ENCODE measurements at places on chromosomes 1 and 21.

DNA sequence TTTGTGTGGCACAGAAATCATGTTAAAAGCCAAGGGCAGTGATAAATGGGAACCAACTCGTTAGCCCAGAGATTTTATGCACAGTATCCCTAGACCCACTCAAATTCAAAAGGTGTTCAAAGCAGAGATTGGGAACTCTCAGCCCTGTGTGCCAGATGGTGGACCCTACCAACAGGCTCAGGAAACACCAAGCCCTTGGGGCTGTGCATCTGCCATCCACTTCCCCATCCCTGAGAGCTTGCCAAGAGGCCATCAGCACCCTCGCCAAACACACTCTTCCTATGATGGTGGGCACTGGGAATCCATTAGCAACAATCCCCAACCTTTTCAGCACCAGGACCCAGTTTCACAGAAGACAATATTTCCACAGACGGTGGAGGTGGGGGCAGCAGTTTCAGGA is 194.2 kb upstream of the NFIA start:
- H3K4me3 ChIP-seq: no peak overlapping the region
- no peak overlapping the region for H3K27ac ChIP-seq
- no peaks in the 10 kb centered on the region for H3K27me3 ChIP-seq
- DNase-seq: no peak

DNA sequence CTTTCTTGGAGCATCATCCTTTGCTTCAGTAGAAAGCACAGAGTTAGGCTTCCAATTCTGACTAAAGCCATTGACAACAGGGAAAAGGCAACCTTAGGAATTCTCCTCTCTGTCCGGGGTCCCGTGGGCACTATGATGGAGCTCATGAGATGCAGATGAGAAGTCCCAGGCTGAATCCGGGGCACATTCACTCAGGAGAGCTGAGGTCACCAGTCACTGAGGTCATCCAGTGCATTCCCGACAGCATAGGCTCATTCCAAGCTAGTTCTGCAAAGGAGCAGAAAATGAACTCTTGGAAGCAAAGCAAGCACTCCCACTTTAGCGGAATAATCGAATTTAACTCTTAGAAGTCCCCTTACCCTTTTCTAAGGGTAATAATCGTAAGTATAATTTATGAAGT is 6.8 kb downstream of the CR1 start:
- H3K27ac ChIP-seq: no peak overlapping the region
- peaks cover 19% of the 10 kb centered on the region for H3K27me3 ChIP-seq
- H3K36me3 ChIP-seq: no peaks in the 10 kb centered on the region

GRCh38 chr1:170691258-170691657 is 27.3 kb downstream of the PRRX1 start:
- no peaks in the 10 kb centered on the region for H3K36me3 ChIP-seq
- no peak overlapping the region for H3K4me3 ChIP-seq
- DNase-seq: no peak
- peak overlapping the region; percentile 81 for H3K27ac ChIP-seq

GRCh38 chr21:38121888-38122720 is 134.7 kb upstream of the KCNJ15 start:
- H3K4me1 ChIP-seq: no peaks in the 10 kb centered on the region
- no peak overlapping the region for H3K4me3 ChIP-seq
- H3K27me3 ChIP-seq: no peaks in the 10 kb centered on the region
- no peak for DNase-seq
- H3K36me3 ChIP-seq: no peaks in the 10 kb centered on the region

DNA sequence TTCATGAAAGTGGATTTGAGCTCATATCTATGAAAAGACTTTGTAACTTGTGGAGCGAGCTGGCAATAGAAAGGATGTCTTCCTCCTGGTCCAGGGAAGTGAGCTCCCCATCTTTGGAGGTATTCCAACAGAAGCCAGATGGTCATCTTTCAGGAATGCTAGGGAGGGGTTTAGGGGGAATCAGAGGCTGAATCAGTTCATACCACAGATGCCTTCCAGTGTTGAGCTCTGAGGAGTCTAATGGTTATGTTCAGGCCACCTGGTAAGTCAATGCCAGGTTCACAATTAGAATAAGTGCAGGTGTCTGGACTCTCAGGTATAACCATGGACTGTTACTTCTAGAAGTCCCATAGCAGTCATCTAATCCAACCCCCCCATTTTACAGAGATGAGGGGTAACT is 119.1 kb downstream of the ACTL8 start:
- H3K4me1 ChIP-seq: no peaks in the 10 kb centered on the region
- no peaks in the 10 kb centered on the region for H3K27me3 ChIP-seq
- DNase-seq: no peak
- no peak overlapping the region for H3K27ac ChIP-seq
- H3K4me3 ChIP-seq: no peak overlapping the region

DNA sequence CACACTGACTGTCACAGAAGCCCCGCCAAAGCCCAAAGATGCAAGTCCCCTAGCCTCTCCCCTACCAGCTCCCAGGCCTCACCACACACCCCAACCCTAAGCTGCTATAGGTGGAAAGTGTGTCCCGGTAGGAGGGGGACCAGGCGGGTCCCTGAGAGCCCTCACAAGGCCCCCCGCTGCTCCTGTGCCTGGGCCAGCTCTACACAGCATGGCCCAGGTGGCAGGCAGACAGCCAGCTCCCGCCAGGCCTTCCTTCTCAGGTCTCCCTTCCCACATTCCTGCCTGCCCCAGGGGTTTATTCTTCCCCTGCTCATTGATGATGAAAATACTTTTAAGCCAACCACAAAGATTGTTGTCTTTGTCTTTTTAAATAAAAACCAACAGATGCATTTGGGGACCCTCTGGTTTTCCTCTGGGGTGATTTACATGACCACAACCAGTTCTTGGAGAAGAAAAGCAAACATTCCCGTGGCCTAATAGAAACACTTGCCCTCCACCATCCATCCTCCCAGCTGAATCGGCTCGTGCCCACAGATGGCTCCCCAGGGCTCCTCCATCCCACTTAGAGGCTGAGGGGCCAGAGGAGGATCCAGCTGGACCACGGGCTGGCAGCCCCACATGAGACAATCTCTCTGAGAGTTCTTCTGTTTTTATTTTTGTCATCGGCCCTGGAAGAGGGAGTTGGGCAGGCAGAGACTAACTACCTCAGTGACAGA is 93.1 kb downstream of the DMRTB1 start:
- no peaks in the 10 kb centered on the region for H3K4me1 ChIP-seq
- no peaks in the 10 kb centered on the region for H3K27me3 ChIP-seq
- H3K27ac ChIP-seq: no peak overlapping the region
- peak; percentile 0 for DNase-seq
- H3K4me3 ChIP-seq: no peak overlapping the region

- no peak overlapping the region for H3K4me3 ChIP-seq
- no peaks in the 10 kb centered on the region for H3K27me3 ChIP-seq
- no peak overlapping the region for H3K27ac ChIP-seq
- DNase-seq: no peak
- no peaks in the 10 kb centered on the region for H3K4me1 ChIP-seq
Measured at GRCh38 chr1:183764981-183765380, 39.9 kb upstream of the RGL1 start.

DNA sequence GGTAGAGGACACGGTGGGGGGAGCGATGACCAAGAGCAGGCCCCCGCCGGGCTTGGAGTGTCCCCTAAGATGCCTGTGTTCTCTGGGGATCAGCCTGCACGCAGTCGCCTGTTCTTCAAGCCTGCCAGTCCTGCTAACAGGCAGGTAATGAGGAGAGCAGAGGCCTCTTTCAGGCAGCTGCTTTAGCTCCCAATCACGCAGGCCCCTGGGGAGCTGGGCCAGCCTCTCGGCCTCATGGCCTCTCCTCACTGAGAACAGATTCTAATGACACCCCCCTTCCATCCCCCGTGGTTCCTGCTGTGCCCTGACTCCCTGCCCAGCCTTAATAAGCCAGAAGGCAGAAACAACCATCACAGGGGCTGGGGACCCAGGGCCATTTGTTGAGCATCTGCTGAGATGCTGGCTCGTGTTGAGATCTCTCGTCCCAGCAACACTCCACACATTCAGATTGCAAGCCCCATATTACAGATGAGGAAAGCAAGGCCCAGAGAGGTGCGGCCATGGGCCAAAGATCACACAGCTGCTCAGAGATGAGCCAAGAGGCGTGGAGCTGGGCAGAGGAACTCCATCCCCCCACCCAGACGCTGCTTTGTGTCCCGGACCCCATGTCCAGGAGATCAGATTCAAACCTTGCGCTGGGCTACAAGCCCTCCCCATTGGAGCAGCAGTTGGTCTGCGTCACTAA is 71.6 kb upstream of the CASZ1 start:
- no peak for DNase-seq
- no peak overlapping the region for H3K27ac ChIP-seq
- no peaks in the 10 kb centered on the region for H3K27me3 ChIP-seq
- H3K4me3 ChIP-seq: no peak overlapping the region
- no peaks in the 10 kb centered on the region for H3K36me3 ChIP-seq
- peaks cover 27% of the 10 kb centered on the region for H3K4me1 ChIP-seq

- H3K36me3 ChIP-seq: peaks cover 17% of the 10 kb centered on the region
- DNase-seq: no peak
- no peak overlapping the region for H3K27ac ChIP-seq
- no peaks in the 10 kb centered on the region for H3K27me3 ChIP-seq
- no peak overlapping the region for H3K4me3 ChIP-seq
- no peaks in the 10 kb centered on the region for H3K4me1 ChIP-seq
Measured at GRCh38 chr1:160227034-160227433, 21.9 kb downstream of the PEA15 start.

GRCh38 chr21:46651121-46651520 is 15.6 kb downstream of the PRMT2 start:
- peaks cover 88% of the 10 kb centered on the region for H3K36me3 ChIP-seq
- no peaks in the 10 kb centered on the region for H3K27me3 ChIP-seq
- H3K4me3 ChIP-seq: no peak overlapping the region
- DNase-seq: no peak
- H3K4me1 ChIP-seq: no peaks in the 10 kb centered on the region
- H3K27ac ChIP-seq: no peak overlapping the region

GRCh38 chr1:246216906-246217305 is 290.2 kb downstream of the SMYD3 start:
- H3K4me3 ChIP-seq: no peak overlapping the region
- no peaks in the 10 kb centered on the region for H3K4me1 ChIP-seq
- DNase-seq: no peak
- H3K36me3 ChIP-seq: no peaks in the 10 kb centered on the region
- no peak overlapping the region for H3K27ac ChIP-seq
- H3K27me3 ChIP-seq: no peaks in the 10 kb centered on the region

- peak overlapping the region; percentile 93 for H3K4me3 ChIP-seq
- H3K36me3 ChIP-seq: peaks cover 38% of the 10 kb centered on the region
- H3K4me1 ChIP-seq: peaks cover 13% of the 10 kb centered on the region
Measured at GRCh38 chr1:220882061-220882891, 3.0 kb downstream of the HLX start.

- no peak overlapping the region for H3K4me3 ChIP-seq
- peak overlapping the region; percentile 13 for H3K27ac ChIP-seq
- H3K36me3 ChIP-seq: no peaks in the 10 kb centered on the region
- DNase-seq: no peak
- no peaks in the 10 kb centered on the region for H3K27me3 ChIP-seq
- peaks cover 9% of the 10 kb centered on the region for H3K4me1 ChIP-seq
Measured at GRCh38 chr1:232589812-232590743, 39.9 kb downstream of the SIPA1L2 start.

GRCh38 chr1:243605604-243606003 is 244.4 kb downstream of the AKT3 start:
- no peaks in the 10 kb centered on the region for H3K27me3 ChIP-seq
- H3K4me1 ChIP-seq: no peaks in the 10 kb centered on the region
- no peak overlapping the region for H3K27ac ChIP-seq
- H3K36me3 ChIP-seq: no peaks in the 10 kb centered on the region

- H3K27ac ChIP-seq: peak overlapping the region; percentile 61
- H3K36me3 ChIP-seq: no peaks in the 10 kb centered on the region
- no peaks in the 10 kb centered on the region for H3K27me3 ChIP-seq
- DNase-seq: peak; percentile 22
- no peaks in the 10 kb centered on the region for H3K4me1 ChIP-seq
Measured at GRCh38 chr21:45020629-45021427, 53.6 kb upstream of the ADARB1 start.

- no peaks in the 10 kb centered on the region for H3K27me3 ChIP-seq
- no peak overlapping the region for H3K27ac ChIP-seq
- H3K36me3 ChIP-seq: no peaks in the 10 kb centered on the region
- H3K4me3 ChIP-seq: no peak overlapping the region
Measured at GRCh38 chr1:32316903-32317277, 19.1 kb downstream of the MARCKSL1 start.

DNA sequence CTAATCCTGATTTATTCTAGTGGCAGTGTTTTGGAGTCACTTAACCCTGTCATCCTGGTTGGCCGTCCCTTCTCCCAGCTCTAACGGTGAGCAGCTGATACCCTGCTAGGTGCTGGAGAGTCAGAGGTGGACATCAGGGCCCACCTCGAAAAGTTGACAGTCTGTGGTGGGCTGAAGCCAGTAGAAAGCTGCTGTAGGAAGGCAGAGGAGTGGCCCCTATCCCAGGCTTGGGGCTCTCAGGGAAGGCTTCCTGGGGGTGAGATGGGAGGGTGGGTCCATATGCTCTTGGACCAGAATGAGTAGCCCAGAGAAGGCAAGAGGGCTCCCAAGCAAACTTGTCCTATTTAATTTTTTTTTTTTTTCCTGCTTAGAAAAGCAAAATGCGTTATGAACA is 475 bp upstream of the RPL5 start:
- peaks cover 21% of the 10 kb centered on the region for H3K4me1 ChIP-seq
- no peak for DNase-seq
- peaks cover 31% of the 10 kb centered on the region for H3K36me3 ChIP-seq
- peak overlapping the region; percentile 93 for H3K27ac ChIP-seq
- H3K4me3 ChIP-seq: peak overlapping the region; percentile 95

DNA sequence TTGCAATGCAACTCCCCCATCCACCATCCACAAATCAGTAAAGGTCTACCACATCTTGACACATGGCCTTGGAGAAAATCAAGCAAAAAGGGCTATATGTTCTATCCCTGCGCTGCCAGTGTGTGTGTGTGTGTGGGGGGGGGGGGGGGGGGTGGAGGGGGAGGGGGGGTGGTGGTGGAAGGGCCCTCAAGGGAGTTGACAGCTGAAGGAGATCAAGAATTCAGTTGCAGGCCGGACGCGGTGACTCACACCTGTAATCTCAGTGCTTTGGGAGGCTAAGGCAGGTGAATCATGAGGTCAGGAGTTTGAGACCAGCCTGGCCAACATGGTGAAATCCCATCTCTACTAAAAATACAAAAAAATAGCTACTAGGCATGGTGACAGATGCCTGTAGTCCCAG is 37.6 kb upstream of the CLIC4 start:
- no peak overlapping the region for H3K4me3 ChIP-seq
- H3K27me3 ChIP-seq: no peaks in the 10 kb centered on the region
- H3K27ac ChIP-seq: no peak overlapping the region
- no peaks in the 10 kb centered on the region for H3K36me3 ChIP-seq
- DNase-seq: no peak
- H3K4me1 ChIP-seq: no peaks in the 10 kb centered on the region

DNA sequence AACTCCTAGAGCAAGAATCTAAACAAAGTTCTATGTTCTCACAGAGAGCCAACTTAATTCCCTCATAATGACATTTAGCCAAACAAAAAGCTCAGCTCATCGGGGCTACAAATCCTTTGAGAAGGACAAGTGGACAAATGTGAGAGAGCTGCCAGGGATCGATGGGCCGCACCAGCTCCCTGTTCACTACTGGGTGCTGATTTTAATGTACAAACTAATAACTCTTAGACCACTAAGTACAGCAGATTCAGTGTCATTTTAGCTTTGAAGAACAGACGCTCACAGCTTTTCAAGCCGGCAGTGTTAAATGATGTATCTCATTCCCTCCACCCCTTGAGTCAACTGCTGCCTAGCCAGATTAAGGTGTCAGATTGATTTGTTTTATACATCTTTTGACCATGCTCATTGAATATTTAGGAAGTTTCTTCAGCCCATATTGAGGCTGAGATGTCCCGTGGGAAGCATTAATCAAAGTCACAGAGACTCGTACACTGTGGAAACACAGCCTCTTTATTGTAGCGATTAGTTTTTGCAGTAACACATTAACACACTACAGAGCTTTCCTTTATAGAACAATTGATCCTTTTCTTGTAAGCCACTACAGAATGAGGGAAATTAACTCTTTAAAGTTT is 21.1 kb downstream of the PROX1 start:
- no peak for DNase-seq
- peaks cover 11% of the 10 kb centered on the region for H3K4me1 ChIP-seq
- H3K27ac ChIP-seq: no peak overlapping the region
- H3K36me3 ChIP-seq: no peaks in the 10 kb centered on the region
- H3K27me3 ChIP-seq: no peaks in the 10 kb centered on the region

Data from gastrocnemius medialis (tissue), 4 donors.